Caco-2 (cell line): ENCODE measurements at places on chromosomes 7 and 10. TPM values are rescaled to one million over a fixed set of nuclear protein-coding genes. Genes with fewer than 3 reads are reported as not detected.

- no peak for DNase-seq
These were observed 98.1 kb downstream of the C10orf105 start for GRCh38 chr10:71621231-71622153.

DNA sequence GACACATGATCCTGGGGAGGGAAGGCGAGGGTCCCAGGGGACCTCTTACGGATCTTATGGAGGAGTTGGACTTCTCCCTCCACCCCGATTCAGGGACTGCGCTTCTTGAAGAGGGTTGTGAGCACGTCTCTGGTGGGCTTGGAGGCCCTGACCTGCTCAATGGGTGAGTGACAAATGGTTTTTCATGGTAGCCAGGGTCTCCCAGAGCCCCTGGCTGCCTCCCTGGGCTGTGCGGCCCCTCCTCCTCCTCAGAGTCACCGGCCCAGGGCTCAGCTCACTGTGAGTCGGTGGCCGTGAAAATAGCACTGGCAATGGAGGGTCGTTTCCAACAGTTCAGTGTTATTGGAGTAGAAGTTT, 26.6 kb downstream of the INPP5A start:
- no peak for DNase-seq

DNA sequence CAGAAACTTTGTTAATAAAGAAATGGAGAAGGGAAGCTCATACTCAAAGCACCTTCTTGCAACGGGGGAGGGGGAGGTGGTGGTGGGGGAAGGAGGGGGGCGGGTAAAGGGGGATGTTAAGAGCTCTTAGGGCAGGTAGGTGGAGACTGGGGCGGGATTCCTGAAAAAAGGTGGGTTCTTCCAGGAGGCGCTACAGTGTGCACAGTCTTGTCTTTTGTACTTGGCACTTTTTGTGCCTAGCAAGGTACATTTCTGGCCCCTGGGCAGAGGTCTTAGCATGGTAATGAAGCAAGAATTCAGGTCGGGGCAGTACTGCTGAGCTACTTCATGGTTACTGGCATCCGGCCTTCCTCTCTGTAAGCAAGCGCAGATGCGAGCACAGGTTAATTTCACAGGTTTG, 15.2 kb upstream of the LAMB4 start:
- DNase-seq = no peak

- no peak for DNase-seq
These were observed 54.7 kb upstream of the FIGNL1 start for GRCh38 chr7:50504646-50505546.

- DNase-seq = no peak
These were observed 38.9 kb upstream of the AMPH start for GRCh38 chr7:38669965-38670520.

DNA sequence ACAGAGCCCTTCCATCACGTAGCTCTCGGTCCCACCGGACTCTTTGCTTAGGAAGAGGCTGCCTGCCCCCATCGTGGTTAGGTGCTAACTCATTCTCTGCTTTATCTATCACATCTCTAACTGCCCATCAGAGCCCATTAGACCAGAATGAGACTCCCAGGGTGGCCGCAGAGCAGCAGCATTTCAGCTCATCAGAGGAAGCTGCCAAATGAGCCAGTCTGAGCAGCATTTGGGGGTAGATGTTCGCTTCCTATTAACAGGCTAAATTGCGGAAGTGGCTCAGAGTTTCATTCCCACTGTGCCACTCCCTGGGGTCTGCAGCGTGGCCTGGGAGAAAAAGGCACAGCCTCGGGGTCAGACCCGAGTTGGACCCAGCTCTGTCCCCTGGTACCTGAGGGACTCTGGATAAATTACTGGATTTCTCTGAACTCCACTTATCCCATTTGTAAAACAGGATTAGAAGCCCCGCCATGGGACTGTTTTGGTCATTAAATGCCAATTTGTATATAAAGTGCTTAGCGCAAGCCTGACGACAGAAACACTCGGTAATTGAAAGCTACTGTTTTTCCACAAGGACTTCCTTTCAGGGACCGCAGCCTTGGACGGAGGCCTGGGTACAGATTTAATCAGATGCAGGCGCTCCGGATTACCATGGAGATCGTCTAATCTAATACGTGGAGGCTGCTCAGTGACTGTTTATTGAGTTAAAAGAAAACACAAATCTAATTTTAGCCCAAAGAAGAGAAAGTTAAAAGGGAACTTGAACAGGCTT, 73.8 kb upstream of the PRLHR start:
- DNase-seq = no peak

- DNase-seq = no peak
These were observed 42.9 kb downstream of the C10orf120 start for GRCh38 chr10:122656741-122657140.

DNA sequence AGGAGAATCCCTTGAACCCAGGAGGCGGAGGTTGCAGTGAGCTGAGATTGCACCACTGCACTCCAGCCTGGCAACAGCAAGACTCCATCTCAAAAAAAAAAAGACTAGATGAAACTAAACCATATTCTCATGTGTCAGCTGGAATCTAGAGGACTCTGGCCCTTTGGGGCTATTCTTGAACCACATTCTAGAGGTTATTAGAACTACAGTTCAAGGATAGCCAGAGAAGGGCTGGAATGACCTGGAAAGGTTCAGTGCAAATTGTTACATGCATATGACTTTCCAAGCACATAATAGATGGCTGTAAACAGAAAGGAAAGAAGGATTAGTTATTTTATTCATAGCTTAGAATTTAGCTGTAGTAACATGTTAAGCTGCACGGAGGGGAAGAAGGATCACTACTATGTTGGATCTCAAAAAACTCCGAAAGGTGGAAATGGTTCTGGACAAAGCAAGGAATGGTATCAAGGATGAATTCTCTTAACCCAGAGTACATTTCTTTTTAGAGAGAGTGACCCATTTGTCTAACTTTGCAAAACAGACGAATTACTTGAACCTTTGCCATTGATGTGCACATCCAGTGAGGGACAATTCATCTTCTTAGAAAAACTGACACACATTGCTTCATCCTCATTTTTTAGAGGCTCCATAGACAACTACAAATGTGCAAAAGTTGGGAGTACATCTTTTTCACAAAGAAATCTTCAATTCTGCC, 124.0 kb upstream of the SAMD8 start:
- no peak for DNase-seq

- no peak for DNase-seq
These were observed 14.7 kb upstream of the TBRG4 start for GRCh38 chr7:45126201-45126600.

DNA sequence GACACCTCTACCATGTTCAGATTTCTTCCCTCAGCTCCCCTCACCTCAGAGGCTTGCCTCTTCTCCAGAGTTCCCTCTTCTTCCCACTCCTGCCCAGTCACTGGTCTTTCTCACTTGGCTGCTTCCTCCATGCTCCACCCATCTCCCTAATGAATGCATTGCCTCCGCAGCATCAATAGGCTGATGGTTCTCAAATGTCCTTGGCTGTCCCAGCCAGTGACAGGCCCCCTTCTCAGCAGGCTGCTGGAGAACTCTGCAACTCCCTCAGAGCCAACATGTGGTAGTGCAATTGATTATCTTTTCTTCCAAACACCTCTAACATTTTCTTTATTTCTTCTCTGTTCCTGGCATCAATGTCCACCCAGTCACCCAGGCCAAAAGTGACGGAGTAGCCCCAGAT, 218.2 kb downstream of the RELN start:
- no peak for DNase-seq

DNA sequence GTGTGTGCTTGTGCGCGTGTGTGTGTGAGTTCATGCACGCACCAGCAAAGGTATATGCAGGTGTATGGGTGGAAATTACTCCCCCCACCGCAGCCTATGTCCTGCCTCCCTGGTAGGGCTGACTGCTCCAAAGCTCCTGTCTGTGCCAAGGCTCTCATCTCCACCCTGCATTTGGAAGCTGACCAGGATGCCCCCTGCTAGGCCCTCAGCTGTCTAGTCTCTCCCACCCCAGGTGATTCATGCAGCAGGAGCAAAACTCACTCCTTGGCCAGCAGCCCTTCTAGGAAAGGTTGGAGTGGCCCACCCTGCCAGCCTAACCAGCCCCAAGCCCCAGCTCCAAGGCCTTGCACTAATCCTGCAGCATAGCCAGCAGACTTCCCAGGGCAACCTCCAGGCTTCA, 148.4 kb downstream of the GRID1 start:
- no peak for DNase-seq

DNA sequence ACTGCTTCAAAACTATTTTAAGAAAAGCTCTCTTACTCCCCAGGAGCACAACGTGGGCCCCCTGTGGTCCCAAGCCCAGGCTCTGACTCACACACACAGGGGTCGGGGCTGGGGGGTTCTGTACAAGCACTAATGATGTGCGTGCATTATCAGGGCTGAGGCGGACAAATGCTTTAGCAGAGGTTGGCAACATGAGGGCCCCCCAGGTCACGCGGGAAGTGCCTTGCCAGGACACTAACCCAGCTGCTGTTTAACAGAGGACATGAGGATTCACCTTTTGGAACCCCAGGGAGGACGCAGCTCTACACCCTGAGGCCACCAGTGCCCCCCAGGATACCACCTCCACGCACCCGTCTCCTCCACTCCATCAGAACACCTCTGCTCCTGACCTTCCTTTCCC, 342.8 kb downstream of the DNAJB6 start:
- no peak for DNase-seq

DNA sequence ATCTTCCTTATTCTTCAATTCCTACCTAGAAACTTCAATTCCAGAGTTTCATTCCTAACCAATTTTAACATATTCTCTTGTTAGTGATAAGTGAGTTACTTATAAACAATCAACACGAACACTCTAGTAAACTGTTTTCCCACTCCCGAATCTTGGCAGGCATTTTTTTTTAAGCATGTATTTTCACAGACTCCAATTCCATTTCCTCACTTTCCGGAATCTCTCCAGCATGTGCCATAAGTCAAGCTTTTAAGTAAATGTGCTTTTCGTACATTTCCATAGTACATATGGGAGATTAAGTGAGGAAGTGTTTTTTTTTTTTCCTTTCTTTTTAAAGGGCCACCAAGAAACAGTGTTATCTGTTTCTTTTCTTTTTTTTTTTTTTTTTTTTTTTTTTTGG, 89.1 kb downstream of the FGFR2 start:
- no peak for DNase-seq

DNA sequence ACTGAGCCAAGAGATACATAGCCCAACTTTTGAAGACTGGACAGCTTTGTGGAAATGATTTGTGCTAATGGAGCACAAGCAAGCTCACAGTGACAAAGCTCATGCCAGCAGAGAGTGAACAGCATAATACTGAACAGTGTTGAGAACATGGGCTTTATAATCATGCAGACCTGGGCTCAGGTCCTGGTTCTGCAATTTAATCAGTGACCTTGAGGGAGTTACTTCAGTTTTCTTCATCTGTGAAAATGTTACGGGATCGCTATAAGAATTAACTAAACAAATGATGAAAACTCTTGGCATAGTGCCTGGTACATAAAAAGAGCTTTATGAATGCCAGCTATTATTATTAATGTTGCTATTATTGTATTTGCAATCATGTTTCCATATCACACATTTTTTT, 690.5 kb upstream of the LRRN3 start:
- no peak for DNase-seq

DNA sequence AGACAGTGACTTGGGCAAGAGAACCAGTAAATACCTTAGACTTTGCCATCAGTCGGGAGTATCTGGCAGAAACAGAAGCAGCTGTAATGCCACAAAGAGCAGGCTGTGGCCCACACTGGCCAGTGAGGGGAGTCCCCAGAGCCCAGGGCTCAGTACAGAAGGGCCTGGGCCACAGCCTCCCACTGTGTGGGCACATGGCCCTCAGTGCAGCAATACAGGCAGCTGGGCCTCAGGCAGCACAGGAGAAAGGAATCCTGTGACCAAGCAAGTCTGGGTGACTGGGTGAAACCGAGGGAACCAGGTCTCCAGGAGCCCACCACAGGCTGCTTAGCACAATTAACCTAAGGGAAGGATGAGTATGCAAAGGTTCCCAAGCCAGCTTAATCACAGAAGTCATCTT, 14.0 kb downstream of the WDR91 start:
- DNase-seq = no peak

- DNase-seq = peak; percentile 21
These were observed 29.5 kb upstream of the DNAAF5 start for GRCh38 chr7:696812-697551.

GRCh38 chr10:11175823-11176243, 158.2 kb downstream of the CELF2 start:
- no peak for DNase-seq

GRCh38 chr7:84182301-84182700, 12.3 kb downstream of the SEMA3A start:
- DNase-seq = no peak

DNA sequence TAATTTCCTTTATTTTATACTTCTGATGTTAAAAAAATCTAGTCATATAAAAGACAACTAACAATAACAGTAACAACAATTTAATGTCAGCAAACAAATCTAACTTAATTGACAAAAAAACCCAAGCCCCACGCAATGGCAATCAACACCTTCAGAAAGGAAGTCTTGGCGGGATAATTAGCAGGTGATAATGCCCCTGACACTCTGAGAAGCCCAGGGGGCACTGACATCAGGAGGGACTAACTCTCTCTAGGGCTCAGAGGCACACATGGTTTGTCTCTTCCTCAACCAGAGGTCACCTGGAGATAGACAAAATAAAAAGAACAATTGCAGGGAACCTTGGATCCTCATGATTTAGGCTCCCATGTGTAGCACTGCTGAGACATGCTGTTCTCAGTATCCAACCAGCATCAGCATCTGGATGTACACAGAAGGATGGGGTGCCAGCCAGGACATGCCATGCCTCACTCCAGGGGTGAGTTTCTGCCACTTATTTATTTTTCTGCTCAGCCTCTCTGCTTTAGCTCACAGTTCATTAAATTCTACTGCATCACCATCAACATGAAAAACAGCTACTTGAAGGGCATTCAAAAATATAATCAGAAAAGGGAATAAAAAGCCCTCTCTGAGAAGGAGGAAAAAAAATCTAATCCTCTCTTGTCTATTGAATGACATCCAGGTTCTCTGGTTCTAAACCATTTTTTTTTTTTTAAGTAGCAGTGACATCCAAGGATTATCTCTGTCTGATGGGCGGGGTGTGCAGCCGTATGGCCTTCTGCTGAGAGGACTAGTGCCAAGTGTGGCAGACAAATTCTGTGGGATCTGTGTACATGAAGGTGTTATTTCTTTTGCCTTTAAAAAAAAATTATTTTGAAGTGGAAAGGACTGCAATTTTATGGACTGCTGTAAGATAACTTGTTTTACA, 96.3 kb downstream of the ATXN7L1 start:
- no peak for DNase-seq

DNA sequence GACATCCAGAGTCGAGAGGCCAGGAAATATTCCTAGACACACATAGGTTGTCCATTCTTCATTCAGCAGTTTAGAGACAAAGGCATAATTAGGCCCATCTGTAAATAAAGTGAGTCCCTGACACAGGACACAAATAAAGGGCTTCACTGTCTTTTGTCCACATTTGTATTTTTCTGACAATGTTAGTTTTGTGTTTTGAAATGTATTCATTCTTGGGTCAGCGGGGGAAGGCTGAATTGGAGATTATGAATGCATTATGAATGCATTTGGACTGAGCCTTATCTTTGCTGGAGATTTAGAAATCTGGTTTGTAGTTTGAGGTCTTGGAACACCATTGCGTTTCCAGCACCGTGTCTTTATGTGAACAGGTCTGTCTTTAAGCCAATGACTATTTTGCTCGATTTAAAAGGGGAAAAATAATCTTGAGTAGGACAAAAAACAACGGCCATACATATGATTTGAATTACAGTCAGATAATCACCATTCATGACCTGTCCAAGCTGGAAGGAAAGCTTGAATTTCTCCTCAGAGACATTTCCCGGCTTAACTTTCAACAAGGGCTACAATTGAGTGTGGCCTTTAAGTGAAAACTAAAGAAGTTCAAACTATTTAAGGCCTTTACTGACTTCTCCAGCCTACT, 334.8 kb downstream of the WDR11 start:
- no peak for DNase-seq

TCERG1L gene
- total RNA-seq = not detected in 2 replicates

VAX1 gene
- not detected in 2 replicates for total RNA-seq

ABLIM1 gene
- total RNA-seq = 71.7 and 79.3 TPM in 2 replicates

PON3 gene
- 13.4 and 15.0 TPM in 2 replicates for total RNA-seq

ASAH2B gene
- total RNA-seq = 8.8 and 9.4 TPM in 2 replicates
